ENCODE measurements at places on chromosomes 16 and 17.

DNA sequence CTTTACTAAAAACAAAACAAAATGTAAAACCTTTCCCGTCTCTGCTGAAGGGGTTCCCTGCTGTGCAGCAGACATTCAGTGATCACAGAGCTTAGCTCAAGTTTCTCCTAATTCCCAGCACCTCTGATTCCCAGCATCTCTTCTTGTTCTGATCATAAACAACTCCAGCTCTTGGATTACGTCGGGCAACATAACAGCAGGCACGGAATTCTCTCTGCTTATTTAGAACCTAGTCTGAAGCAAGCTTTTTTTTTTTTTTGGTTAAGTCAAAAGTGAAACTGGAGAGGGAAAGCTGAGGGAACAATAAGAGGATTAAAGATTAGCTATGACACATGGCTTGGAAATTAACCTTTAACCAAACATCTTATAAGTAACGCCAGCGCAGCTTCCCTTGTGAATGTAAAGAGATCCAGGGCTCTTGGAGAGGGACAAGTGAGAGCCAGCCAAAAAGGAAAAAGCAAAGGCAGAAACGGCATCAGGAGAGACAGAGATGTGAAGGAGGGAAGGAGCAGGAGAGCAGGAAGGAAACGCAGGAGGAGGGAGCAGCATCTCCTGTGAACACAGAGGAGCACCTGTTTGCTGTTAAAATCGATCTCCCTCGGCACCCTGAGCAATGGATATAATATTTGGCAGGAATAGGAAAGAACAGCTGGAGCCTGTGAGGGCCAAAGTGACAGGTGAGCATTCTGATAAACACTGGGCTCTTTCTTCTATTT, at the start of gene BCO1:
BCO1 (plus strand) TSS at position 394 of the 716 bp plus-strand sequence; CDS start at position 614, 220 bp downstream.
- no peak within 1 kb of the TSS for H3K27ac ChIP-seq
- H3K36me3 ChIP-seq, result no peaks in the 10 kb centered on the region
- no peaks in the 10 kb centered on the region for H3K27me3 ChIP-seq
- H3K4me1 ChIP-seq, result no peaks in the 10 kb centered on the region
- no peak for DNase-seq

DNA sequence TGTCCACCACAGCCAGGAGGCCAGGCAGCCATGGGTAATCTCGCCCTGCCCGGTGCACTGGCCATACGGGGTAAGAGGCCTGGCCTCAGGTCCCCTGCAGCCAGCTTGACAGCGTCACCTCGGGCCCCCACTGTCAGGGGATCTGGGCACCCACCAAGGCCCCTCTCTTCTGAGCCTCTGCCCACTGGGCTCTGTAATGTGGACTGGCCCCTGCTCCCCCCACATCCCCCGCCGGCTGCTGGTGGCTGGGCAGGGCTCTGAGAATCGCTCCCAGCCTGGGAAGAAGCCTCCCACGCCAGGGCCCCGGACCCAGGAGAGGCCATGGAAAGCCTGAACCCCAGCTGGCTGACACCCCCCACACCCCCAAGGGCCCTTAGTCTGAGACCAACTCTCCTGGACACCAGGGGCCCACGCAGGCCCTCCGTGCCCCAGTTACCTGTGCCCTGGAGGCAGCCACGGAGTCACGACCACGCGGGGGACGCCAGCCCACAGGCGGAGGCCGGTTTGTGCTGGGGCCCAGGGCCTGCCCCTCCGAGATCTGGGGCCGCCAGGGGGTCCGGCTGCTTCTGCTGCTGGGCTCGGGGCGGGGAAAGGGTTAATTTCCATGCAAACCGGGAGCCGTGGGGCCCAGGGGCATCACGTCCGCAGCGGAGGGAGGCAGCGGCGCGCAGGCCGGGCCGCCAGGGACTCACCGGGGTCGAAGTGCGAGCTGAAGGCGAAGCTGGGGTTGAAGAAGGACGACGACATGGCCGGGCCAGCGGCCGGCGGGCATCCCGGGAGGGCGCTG, at the start of gene PVALEF:
PVALEF (plus strand) TSS at position 262 of the 787 bp plus-strand sequence. CDS start 15,720 bp downstream, outside the sequence.
- no peaks in the 10 kb centered on the region for H3K36me3 ChIP-seq
- no peaks in the 10 kb centered on the region for H3K27me3 ChIP-seq
- DNase-seq, result no peak
- H3K4me1 ChIP-seq, result no peaks in the 10 kb centered on the region
- H3K4me3 ChIP-seq, result peak within 1 kb of the TSS; percentile 1

- no peak overlapping the region for H3K4me3 ChIP-seq
- H3K4me1 ChIP-seq, result no peaks in the 10 kb centered on the region
- no peaks in the 10 kb centered on the region for H3K27me3 ChIP-seq
- H3K27ac ChIP-seq, result no peak overlapping the region
- peaks cover 2% of the 10 kb centered on the region for H3K36me3 ChIP-seq
Observed at GRCh38 chr17:37327341-37328090, 48.3 kb upstream of the C17orf78 start.

GRCh38 chr16:84194470-84195200, 3.7 kb downstream of the ADAD2 start:
- no peaks in the 10 kb centered on the region for H3K4me1 ChIP-seq
- no peaks in the 10 kb centered on the region for H3K27me3 ChIP-seq
- DNase-seq, result no peak
- H3K36me3 ChIP-seq, result no peaks in the 10 kb centered on the region
- no peak overlapping the region for H3K27ac ChIP-seq

DNA sequence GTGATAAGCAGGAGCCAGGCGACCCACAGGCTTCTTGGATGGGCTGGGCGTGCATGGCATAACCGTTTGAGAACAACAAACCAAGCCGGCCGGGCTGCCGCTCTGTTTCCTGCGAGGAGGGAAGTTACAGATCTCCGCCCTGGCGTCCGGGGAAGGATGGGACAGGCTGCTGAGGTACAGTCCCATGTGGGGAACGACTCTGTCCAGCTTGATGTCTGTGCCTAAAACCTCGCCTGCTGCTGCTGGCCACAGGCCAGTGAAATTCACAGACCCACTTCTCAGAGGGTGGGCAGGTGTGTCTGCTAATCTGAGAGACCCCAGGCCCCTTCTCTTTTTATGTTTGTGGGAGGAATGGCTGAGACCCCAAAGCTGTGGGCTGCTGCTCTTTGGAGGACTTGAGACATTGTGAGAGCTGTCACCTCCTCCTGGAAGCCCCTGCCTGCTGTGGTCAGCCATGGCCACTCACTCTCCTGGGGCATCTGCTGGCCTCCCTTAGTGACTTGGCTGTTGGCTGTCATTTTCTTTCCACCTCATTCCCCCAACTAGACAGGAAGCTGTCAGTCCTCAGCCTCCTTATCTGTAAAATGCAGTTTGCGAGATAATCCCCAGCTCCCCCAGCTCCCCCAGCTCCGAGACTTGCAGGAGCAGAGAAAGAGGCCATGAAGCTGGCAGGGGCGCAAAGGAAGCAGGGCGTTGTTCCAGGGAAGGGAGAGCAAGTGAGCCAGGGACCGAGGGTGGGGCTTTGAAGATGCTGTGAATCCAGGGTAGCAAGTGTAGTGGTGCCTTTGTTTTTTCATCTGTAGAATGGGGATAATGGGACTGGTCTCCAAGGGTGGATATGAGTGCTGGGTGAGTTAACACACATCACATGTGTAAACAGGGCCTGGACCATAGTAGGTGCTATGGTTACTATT, 51.0 kb downstream of the CMIP start:
- H3K27me3 ChIP-seq, result no peaks in the 10 kb centered on the region
- H3K4me1 ChIP-seq, result no peaks in the 10 kb centered on the region
- H3K27ac ChIP-seq, result no peak overlapping the region
- no peaks in the 10 kb centered on the region for H3K36me3 ChIP-seq
- H3K4me3 ChIP-seq, result no peak overlapping the region
- DNase-seq, result peak; percentile 71

DNA sequence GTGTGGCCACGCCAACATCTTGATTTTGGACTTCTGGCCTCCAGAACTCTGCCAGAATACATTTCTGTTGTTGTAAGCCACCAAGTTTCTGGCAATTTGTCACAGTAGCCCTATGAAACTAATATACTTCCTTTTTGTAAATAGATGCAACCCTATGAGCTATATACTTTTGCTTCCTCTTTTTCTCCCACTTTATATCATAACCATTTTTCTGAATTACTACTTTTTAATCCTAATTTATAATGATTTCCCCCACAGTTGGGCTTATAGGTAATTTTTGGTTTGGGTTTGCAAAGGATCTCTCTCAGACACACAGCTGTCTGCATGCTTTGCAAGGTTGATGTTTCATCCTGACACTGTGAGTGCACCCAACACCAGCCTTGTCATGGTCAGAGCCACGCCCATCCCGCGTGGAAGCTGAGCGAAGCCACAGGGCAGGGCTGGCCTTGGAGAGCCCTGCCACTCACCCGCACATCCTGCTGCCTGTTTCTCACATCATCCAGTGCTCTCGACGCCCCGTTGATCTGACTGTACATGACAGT, 5.8 kb downstream of the TRIM25 start:
- H3K4me3 ChIP-seq, result no peak overlapping the region
- H3K27me3 ChIP-seq, result no peaks in the 10 kb centered on the region
- H3K27ac ChIP-seq, result no peak overlapping the region

Data from aorta (tissue), 5 donors.